ENCODE measurements at places on chromosomes 4 and X. TPM values are rescaled to one million over a fixed set of nuclear protein-coding genes. Genes with fewer than 3 reads are reported as not detected.

GRCh38 chr4:8182858-8183725 is 16.0 kb upstream of the SH3TC1 start:
- H3K36me3 ChIP-seq: no peaks in the 10 kb centered on the region
- DNase-seq: no peak
- H3K4me1 ChIP-seq: no peaks in the 10 kb centered on the region
- H3K27me3 ChIP-seq: no peaks in the 10 kb centered on the region

DNA sequence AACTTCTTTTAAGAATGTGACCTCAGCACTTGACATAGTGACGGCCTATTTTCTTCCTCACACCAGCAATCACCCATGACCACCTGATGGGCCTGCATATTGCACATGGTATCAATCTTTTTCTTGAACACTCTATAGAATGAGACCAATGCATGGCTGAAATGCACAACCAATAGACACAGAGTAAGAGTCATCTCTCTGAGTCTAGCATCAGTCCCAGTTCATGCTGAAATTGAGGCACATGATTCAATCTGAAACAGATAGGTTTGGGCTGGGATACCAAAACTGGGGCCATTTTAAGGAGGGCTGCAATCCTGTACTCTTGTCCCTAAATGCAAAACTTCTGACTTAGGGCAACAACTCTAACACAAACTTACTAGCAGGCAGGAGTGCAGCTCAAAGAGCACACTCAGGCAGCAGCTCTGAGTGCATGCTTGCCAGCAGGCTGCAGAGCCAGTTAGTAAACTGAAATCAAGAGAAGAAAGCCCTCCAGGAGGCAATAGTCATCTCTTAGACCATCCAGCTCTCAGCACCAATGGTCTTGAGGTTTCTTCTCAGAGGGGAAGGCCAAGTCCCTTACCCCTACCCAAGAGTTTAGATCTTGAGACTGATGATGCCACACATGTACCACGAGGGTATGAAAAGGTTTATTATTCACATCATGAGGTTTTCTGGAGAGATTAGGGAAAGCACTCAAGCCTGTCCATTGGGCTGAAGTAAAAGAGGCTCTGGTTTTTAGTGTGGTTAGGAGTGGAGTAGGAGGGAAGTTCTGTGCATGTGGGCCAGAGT is 24.7 kb upstream of the GPR101 start:
- no peak overlapping the region for H3K4me3 ChIP-seq
- H3K4me1 ChIP-seq: no peaks in the 10 kb centered on the region
- H3K27me3 ChIP-seq: peaks cover 27% of the 10 kb centered on the region
- DNase-seq: no peak
- H3K36me3 ChIP-seq: no peaks in the 10 kb centered on the region

GRCh38 chrX:17567187-17567586 is 170.1 kb upstream of the SCML1 start:
- H3K36me3 ChIP-seq: no peaks in the 10 kb centered on the region
- no peaks in the 10 kb centered on the region for H3K4me1 ChIP-seq
- no peak overlapping the region for H3K27ac ChIP-seq
- no peaks in the 10 kb centered on the region for H3K27me3 ChIP-seq

DNA sequence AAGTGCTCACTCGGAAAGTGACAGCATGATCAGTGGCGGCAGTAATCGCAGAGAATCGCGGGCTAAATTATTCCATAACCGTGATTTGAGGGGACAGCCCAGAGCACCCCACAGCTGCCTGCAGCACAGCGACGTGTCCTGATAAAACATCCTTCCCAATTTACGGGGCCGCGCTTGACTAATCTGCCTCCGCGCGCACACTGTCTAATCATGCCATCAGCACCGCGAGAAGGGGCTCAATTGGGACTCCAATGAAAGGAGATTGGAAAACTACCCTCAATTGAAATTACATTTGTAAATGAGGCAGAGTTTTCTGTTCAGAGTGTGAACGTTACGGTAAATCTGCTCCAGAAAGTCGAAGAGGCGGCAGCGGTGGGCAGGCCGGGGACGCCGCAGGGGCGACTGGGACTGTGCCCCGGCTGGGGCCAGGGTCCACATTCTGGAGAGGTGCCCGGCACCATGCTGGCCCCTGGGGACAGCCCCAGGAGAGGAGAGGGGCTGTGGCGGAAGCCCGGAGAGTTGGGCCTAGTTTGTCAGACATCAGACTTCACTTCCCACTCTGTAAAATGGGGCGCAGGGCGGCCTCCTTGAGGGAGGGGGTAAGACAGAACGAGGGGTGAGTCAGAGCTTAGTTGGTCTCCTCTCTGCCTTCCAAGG is 107.7 kb downstream of the FAM53A start:
- no peak overlapping the region for H3K4me3 ChIP-seq
- no peak overlapping the region for H3K27ac ChIP-seq
- no peak for DNase-seq
- peaks cover 28% of the 10 kb centered on the region for H3K27me3 ChIP-seq
- H3K36me3 ChIP-seq: no peaks in the 10 kb centered on the region
- peaks cover 29% of the 10 kb centered on the region for H3K4me1 ChIP-seq

DNA sequence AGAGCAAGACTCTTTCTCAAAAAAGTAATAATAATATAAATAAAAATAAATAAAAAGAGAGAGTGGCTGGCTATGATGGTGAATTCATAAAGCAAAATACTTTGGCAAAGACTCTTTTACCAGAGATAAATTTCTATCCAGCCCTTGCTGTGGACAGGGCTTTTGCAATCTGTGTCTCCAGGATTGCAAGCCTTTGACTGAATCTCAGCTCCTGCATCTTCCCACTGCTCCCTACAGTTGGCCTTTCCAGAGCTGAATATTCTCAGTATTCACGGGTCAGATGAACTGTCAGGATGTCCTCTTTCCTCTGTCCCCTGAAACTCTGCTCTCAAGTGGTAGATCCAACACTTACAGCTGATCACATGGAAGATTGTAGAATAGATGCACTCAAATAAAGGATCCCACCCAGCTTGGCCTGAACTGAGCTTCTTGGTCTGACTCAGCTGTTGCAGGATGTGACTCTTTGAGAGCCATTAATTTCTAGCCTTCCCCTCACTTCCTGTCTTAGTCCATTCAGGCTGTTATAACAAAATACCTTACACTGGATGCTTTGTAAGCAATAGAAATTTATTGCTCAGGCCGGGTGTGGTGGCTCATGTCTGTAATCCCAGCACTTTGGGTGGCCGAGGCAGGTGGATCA is 123.4 kb upstream of the GUCY1A1 start:
- H3K4me1 ChIP-seq: no peaks in the 10 kb centered on the region
- no peaks in the 10 kb centered on the region for H3K36me3 ChIP-seq
- H3K4me3 ChIP-seq: no peak overlapping the region

- H3K27me3 ChIP-seq: no peaks in the 10 kb centered on the region
- H3K4me3 ChIP-seq: no peak overlapping the region
- no peak overlapping the region for H3K27ac ChIP-seq
Measured at GRCh38 chr4:88352062-88352740, 26.5 kb upstream of the HERC6 start.

GRCh38 chrX:112736310-112736709 is 56.6 kb upstream of the LHFPL1 start:
- no peak for DNase-seq
- peaks cover 7% of the 10 kb centered on the region for H3K4me1 ChIP-seq
- H3K4me3 ChIP-seq: no peak overlapping the region
- no peak overlapping the region for H3K27ac ChIP-seq
- H3K27me3 ChIP-seq: no peaks in the 10 kb centered on the region
- H3K36me3 ChIP-seq: no peaks in the 10 kb centered on the region

DNA sequence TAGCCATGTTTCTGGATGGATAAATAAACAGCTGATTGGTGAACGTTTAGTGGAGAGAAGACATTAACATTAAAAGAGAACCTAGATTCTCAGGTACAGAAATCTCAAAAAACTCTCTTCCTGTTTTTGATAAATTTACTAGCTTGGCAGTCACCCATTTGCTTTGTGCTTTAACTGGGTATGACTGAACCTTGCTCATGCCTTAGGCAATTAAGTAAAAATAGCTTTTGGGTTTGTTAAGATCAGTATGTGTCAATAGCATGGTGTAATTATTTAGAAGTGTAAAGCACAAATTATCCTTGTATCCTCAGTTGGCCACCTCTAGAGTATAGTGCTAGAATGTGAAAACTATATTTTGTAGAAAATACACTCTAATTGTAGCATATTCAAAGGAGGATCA is 200.0 kb downstream of the CFAP299 start:
- no peaks in the 10 kb centered on the region for H3K36me3 ChIP-seq
- no peak overlapping the region for H3K27ac ChIP-seq
- H3K4me3 ChIP-seq: no peak overlapping the region
- H3K4me1 ChIP-seq: peaks cover 9% of the 10 kb centered on the region
- no peak for DNase-seq

DNA sequence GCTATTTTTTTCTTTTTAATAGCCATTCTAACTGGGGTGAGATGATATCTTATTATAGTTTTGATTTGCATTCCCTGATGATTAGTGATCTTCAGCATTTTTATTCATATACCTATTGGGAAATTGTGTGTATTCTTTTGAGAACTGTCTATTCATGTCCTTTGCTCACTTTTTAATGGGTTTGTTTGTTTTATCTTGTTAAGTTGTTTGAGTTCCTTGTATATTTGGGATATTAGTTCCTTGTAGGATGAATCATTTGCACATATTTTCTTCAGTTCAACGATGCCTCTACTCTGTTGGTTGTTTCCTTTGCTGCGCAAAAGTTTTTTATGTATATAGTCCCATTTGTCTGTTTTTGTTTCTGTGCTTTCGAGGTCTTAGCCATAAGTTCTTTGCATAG is 43.1 kb upstream of the DRP2 start:
- DNase-seq: no peak
- no peaks in the 10 kb centered on the region for H3K4me1 ChIP-seq
- no peak overlapping the region for H3K4me3 ChIP-seq
- H3K36me3 ChIP-seq: no peaks in the 10 kb centered on the region
- H3K27ac ChIP-seq: no peak overlapping the region

DNA sequence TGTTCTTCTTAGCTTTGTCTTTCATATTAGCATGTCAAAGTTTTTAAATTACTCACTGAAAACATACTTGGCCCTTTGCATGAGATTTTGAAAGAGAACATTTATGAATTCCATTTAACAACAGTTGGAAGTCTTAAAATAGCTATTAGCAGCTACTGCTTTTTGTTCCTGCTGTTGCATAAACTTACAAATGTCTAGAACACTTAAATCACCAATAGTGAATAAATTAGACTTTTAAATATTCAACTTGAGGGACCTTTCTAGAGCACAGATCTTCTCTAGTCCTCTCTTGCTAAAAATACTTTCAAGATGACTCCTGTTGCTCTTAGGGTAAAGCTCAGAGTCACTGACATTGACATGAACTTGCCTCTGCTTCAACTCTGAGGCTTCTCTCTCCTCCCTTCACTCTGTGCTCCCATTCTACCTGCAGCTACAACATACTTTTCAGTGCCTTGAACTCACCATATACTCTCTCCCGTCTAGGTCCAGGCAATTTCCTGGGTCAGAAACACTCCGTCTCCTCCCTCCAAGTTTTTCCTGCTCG is 15.8 kb upstream of the TXK start:
- H3K4me3 ChIP-seq: no peak overlapping the region
- DNase-seq: no peak

- H3K4me3 ChIP-seq: no peak overlapping the region
- no peak overlapping the region for H3K27ac ChIP-seq
- H3K27me3 ChIP-seq: peaks cover 77% of the 10 kb centered on the region
- no peak for DNase-seq
- peaks cover 4% of the 10 kb centered on the region for H3K4me1 ChIP-seq
Measured at GRCh38 chr4:1164040-1164439, 8.3 kb downstream of the SPON2 start.

DNA sequence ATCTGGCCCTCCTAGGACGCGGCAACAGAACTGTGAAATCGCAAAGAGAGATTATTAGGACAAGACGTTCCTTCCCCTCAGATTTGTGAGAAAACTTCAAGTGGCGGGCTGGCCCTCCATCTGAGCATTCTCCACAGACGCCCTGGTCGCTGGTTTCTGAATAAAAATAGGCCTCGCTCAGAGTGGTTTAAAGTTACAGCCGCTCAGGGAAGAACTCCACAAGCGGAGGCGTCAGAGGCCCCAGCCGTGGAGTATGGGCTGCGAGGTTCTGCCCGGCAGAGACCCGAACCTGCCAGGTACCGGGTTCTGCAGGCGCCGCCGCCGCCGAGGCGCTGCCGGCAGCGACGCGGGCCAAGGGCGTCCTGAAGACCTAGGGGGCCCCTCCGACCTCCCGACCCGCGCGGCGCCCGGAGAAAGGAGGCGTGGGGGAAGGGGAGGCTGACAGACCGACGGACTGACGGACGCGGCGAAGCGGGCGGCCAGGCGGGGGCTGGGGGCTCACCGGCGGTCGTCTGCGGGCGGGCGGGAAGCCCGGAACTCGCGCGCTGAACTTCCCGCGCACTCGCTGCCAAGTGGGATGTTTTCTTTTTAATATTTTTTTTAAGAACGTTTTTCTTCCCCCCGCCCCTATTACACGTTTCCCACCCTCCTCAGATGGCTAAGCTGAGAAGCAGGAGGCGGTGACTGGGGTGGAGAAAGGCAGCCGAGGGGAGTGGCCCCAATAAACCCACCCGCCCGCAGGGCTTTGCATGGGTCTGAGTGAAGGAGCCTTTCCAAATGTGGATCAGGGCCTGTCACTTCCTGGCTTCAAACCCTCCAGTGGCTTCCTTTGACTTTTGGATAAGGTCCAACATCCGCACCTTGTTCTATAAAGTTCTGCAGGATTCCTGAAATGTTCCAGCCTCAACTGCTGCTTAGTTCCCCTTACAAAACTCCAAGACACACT is at the start of gene PABPC4L:
Gene PABPC4L, minus strand, starts transcription at position 574 of the 946 bp plus-strand sequence. CDS start 770 bp downstream, outside the sequence.
- no peaks in the 10 kb centered on the region for H3K27me3 ChIP-seq
- peaks cover 3% of the 10 kb centered on the region for H3K36me3 ChIP-seq
- peak within 1 kb of the TSS; percentile 46 for H3K4me3 ChIP-seq

DNA sequence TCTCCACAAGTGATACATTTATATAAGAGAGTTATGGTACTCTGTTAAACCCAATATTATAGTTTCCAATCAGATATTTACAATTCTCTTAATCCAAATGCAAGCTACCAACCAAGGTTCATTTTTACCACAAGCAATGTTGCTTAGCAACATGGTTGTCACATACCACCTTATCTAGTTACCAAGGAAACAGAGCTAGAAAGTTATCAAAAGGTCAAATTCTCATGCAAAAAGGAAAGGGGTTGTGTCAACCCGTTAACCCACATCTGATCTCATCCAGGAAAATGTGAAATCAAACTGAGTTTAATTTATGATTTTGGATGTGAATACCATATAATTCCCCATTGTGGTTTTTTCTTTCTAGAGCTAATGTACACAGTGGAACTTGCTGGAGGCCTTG is 274.1 kb upstream of the MAGEB2 start:
- no peak overlapping the region for H3K27ac ChIP-seq
- no peak overlapping the region for H3K4me3 ChIP-seq
- H3K4me1 ChIP-seq: peaks cover 11% of the 10 kb centered on the region
- DNase-seq: no peak
- no peaks in the 10 kb centered on the region for H3K27me3 ChIP-seq
- no peaks in the 10 kb centered on the region for H3K36me3 ChIP-seq

- H3K36me3 ChIP-seq: no peaks in the 10 kb centered on the region
- DNase-seq: no peak
- no peaks in the 10 kb centered on the region for H3K4me1 ChIP-seq
- no peak overlapping the region for H3K4me3 ChIP-seq
Measured at GRCh38 chr4:99833756-99834155, 17.1 kb downstream of the DAPP1 start.

Gene HPGDS
- not detected for total RNA-seq

Gene FAM236C
- total RNA-seq: not detected

Gene ZXDB
- total RNA-seq: 9.7 TPM

Gene TCEAL7
- total RNA-seq: 30.8 TPM

Gene CPZ
- not detected for total RNA-seq

Gene CCDC120
- total RNA-seq: 1.1 TPM

Gene CXCL10
- not detected for total RNA-seq

Gene BRS3
- not detected for total RNA-seq

Gene ATOH1
- total RNA-seq: 0.06 TPM

Data from neural progenitor cell (in vitro differentiated cells).